Stimulated activated CD8-positive, alpha-beta memory T cell treated with anti-CD3 and anti-CD28 coated beads, Interleukin-4, amount 100 ng/mL, for 48 hours (primary cell): ENCODE measurements at places on chromosomes 7 and 10.

DNA sequence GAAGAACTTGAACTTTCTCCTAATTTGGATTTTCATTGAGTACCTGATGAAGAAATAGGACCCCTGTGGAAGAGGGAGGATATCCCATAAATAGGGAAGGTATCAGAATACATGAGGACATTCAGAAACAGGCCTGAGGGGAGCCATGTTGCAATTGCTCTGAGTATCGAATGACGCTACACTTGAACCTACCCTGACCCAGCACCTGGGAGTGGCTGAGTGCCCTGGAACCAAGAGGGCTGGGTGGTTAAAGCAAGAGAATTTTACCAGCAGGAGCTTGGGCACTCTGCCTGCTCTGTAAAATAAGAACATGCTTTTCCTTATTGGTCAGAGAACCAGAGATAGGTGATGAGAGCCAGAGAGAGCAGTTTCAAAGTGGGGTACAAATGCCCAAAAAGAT lies 7.2 kb downstream of the NEUROD6 start:
- DNase-seq, result no peak

DNA sequence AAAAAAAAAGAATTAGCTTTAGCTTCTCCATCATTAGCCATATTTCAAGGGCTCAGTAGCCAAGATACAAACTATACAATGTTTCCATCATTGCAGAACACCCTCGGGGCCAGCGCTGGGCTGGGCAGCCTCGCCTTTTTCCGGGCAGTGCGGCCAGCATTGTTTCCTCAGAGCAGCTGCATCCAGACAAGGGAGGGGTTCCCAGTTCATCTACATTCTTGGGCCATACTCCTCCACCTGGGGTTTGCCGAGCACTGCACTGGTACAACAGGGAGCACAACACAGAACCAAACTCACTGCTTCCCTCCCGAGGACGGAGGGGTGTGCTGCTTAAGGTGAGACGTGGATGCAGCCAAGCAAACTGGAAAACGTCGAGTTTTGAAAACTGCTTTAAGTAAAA lies 2.4 kb upstream of the PKD1L1 start:
- DNase-seq, result no peak

- peak; percentile 47 for DNase-seq
Measured at GRCh38 chr10:89207801-89208551, 859 bp upstream of the CH25H start.

- no peak for DNase-seq
Measured at GRCh38 chr7:6157685-6158423, 114.6 kb downstream of the CYTH3 start.

DNA sequence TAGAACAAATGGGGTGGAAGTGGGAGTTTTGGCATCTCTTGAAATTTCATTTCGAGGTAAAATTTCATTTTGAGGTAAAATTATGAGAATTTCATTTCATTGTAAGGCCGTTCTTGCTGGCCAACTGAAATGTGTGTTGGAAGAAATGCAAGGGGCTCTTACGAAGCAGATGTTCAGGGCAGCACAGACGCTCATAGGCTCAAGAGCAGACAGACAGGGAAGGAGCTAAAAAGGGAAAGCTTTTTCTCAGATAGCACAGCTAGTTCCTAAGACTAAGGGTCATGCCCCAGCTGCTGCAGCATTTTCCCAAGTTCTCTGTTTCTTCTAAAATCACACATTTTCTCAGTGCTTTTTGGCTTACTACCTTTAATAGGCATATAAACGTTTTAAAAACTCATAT lies 65.1 kb upstream of the SFMBT2 start:
- no peak for DNase-seq

GRCh38 chr7:3154881-3155494 lies 111.3 kb upstream of the CARD11 start:
- DNase-seq, result peak; percentile 72

DNA sequence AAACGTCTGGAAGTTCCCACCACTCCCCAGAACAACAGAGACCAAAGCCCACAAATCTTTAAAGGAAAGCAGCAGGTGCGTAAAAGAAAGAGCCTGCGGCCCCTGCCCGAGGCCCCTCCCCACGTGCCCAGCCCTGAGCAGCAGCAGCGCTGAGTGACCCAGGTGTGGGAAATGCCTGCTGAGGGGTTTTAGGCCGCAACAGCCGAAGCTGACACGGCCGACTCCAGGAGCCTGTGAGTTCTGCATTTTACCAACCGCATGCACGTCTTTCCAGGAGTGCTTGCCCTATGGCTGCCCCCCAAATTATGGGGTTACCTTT lies 1.6 kb upstream of the KNDC1 start:
- DNase-seq, result no peak

DNA sequence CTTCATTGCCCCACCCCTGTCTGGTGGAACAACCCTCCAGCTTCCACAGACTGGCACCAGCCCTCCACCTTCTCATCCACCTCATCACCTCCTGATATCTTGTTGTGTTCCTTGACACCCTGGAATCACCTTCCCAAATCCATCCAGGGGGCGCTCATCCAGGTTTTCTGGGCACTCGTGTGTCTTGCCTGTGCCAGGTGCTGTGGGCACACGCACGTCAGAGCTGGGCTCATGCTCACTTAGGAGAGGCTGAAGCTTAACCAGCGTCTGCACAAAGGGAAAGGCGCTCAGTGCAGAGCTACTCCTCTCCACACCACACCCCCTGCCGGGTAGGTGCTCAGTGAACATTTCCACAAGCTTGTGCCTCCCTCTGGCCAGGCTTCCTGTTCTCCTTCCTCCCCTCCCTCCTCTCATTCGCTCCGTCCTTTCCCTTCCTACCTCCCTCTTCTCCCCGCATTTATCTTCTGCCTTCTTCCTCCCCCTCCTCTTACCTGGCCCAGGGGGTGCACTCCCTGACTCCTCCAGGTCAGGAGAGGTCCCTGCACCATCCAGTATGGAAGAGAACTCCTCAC lies 4.8 kb downstream of the ADCYAP1R1 start:
- no peak for DNase-seq

DNA sequence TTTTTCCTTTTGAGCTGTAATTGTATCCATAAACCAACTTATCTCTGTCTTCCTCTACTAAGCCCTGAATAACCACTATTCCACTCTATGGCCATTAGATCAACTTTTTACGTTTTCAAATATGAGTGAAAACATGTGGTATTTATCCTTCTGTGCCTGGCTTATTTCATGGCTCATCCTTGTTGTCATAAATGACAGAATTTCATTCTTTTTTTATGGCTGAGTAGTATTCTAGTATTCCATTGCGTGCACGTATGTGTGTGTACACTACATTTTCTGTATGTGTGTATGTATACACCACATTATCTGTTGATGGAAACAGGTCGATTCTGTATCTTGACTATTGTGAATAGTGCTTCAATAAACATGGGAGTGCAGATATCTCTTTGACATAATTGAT lies 11.1 kb downstream of the CDK1 start:
- no peak for DNase-seq

DNA sequence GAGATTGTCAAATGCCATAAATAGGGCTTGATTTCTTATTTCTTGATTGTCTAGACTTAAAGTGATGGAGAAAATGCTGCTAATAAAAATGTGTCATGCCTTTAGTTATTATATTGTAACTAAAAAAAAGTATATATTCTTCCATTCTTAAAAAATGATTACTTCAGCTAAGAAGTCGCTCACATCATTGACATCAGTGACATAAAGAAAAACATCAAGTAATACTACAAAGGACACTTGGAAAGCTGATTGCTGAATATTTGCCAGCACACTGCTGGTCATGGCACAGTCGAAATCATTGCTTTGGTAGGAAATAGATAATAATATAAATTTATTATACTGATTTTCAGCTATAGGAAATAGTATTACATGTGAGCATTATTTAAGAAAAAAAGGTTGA lies 62.6 kb downstream of the LOXL4 start:
- DNase-seq, result no peak

GRCh38 chr7:1707756-1708595 lies 37.9 kb downstream of the ELFN1 start:
- DNase-seq, result no peak

- DNase-seq, result no peak
Measured at GRCh38 chr10:35089611-35090161, 455 bp downstream of the CUL2 start.
